ENCODE measurements at places on chromosomes 4 and X.

GRCh38 chr4:25676221-25676620, 20.6 kb downstream of the SLC34A2 start:
- no peak for DNase-seq

- no peak for DNase-seq
Observed at GRCh38 chrX:36434522-36434921, 515.0 kb downstream of the CFAP47 start.

DNA sequence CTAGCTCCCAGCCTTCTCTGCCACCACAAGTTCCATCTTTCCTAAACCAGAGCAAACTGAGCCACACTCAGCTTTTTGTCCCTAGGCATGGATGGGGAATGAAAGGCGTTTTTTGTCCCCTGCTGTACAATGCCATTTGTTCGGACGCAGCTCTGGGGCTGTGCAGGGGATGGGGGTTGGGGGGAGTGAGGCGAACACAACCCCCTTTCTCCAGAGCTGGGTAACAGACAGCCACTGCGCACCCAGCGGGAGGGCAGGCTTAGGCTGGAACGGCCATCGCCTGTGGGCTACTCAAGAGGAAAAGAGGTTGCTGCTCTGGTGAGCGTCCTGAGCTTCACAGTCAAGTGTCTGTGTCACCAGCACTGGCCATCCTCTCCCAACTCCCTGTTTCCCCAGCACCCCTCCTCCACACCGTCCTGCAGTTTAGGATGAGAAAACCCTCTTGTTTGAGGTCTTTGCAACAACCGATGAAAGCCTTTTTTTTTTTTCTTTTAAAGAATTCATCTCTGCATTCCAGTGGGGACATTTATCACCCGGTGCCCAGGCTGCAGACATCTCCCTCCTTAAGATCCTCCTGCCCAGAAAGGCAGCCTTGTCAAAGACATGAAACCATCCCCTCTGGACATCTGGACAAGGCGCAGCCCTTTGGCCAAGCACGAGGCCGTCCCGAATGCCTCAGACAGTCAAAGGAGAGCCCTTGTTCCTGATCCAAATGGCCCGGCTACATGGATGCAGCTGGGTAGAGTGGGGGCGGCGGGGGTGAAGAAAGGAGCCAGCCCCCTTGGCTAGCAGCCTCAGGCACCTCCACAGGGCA, 419.6 kb downstream of the BCOR start:
- no peak for DNase-seq

DNA sequence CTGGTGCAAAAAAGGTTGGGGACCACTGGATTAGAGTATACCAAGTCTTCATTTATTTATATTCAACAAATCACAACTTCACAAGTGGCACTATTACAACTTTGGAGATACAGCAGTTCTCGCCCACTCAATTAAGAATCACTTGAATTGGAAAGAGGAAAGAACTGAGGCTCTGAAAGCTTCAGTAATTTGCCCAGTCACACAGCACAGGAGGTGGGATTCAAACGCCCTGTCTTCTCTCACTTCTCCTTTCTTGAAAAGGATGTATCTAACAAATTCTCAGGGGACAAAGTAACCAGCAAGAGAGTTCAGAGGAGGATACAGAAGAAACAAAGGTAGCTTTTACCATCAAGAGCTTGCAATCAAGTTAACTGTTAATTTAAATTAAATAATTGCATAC, 12.4 kb downstream of the SMIM14 start:
- DNase-seq: no peak

DNA sequence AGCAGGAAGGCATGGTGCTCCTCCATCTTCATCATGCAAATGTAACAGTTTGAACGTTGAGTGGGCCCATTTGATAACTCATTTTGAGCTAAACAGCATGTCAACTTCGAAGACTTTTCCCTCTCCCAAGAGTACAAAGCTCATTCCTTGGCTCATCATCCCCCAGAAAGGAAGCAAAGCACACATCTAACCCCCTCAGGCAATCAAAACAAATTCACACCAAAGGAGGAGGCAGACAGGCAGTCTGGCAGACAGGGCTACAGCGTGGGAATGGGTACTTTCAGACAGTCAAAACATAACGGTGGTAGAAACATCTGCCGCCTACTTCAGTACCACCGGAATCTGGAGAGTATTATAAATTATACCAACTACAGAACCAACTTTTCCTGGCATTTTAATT, 81.7 kb downstream of the PCDH19 start:
- DNase-seq: no peak

GRCh38 chr4:7842384-7843279, 97.0 kb downstream of the AFAP1 start:
- peak; percentile 93 for DNase-seq

- no peak for DNase-seq
Observed at GRCh38 chrX:40207626-40208025, 109.9 kb upstream of the BCOR start.

- no peak for DNase-seq
Observed at GRCh38 chr4:138761638-138762220, 253.9 kb upstream of the NOCT start.

DNA sequence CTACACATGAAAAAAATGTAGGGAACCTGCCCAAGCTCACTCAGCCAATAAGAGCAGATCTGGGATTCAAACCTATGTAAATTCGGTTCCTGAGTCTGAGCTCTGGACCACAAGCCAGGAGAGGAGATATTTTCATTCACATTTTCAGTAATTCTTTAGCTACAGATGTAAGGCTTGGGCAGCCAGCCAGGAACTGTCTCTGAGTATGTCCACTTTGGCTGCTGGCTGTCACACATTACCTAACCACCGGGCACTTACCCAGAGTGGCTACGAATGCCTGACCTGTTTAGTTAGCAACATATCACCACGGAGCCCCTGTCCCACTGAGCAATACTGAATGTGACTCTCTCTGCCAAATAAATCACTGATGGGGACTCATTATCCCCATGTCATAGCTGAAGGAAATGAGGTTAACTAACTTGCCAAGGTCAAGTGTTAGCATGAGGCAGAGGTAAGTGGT, 15.3 kb downstream of the USP46 start:
- DNase-seq: no peak

DNA sequence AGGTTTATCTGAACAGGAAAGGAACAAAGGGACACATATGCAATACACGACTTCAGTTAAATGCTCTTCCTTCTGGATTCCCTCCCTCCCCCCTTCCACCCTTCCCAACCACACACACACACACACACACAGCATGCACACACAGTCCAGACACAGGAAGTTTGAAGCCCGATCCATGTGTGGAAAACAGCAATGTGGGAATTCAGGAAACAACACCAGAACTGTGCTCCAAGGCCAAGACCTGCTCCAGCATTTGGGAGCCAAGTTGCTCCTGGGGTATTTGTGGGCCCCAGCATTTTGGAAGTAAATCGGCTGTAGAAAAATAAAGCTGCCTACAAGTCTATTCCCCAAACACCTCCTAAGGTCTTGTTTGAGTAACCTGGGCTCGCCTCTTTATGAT, 5.6 kb upstream of the AMOT start:
- DNase-seq: no peak

DNA sequence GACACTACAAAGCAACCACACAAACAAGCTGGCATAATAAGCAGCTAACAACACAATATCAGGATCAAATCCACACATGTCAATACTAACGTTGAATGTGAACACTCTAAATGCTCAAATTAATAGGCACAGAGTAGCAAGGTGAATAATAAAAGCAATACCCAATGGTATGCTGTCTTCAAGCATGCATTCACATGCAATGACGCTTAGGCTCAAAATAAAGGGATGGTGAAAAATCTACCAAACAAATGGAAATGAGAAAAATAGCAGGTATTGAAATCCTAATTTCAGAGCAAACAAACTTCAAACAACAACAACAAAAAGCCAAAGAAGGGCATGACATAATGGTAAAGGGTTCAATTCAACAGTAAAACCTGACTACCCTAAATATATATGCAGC, 74.0 kb upstream of the FAM47B start:
- DNase-seq: no peak

GRCh38 chrX:83759872-83760271, 101.1 kb upstream of the CYLC1 start:
- DNase-seq: no peak

DNA sequence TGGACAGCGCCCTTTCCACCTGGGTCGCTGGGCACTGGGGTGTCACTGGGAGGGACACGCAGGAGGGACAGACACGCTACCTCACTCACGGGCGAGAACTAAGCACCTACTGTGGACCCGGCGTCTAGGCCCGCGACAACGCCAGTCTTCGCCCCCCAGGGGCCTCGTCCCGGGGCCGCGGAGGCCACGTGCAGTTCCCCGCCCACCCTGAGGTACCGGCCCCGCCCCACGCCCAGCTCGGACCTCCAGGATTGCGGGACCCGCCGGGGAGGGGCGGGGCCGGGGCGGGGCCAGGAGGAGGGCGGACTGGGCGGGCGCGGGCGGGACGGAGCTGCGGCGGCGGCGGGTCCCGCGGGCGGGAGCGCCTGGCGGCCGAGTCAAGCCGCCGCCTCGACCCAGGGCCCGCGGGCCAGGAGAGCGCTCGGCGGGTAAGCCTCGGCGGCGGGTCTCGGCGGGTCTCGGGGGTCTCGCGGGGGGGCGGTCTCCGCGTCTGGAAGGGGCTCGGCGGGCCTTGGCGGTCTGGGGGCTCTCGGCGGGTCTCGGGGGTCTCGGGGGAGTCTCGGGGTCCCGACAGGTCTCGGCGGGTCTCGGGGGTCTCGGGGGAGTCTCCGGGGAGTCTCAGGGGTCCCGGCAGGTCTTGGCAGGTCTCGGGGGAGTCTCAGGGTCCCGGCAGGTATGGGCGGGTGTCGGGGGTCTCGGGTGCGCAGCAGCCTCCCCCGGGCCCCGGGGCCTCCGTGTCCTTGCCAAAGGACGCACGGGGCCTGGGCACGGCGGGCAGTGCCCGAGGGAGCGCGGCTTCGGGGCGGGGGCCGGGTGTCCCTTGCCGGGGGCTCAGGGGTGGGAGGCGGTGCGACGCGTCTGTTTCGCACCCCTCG, at the start of gene SH3BP2:
SH3BP2 (plus strand) TSS at position 375 of the 875 bp plus-strand sequence. CDS start 27,533 bp downstream, outside the sequence.
- no peak for DNase-seq

GRCh38 chrX:47189906-47190305, 3.7 kb upstream of the UBA1 start:
- no peak for DNase-seq

DNA sequence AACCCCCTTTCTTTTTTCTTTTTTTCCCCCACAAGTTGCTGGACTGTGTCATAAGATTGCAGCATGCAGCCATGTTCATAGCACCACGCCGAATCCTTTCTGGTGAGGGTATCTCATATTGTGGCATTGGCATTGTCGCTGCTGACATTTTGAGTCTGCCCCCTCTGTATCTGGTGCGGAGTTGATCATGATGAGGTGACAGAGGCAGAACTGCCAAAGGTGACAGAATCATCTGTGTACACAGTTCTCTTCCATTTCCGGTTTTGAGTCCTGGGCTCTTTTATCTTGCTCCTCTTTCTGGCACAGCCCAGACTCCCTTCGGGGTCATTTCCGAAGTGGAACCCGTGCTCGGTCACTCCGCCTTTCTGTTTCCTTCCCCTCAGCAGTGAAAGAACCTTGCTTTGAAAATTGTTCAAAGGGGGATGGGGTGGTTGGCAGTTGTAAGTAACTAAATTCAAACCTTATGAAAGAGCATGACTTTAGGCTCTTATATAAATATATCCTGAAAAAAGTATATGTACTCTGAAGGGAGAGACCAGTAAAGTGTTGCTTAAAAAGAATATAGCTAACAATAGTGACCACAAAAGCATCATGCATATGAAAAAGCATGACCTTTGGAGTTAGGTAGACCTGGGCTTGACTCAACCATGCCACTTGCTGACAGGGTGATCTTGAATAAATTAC, 55.0 kb upstream of the BMP2K start:
- DNase-seq: no peak

- no peak for DNase-seq
Observed at GRCh38 chr4:72631296-72631695, 62.3 kb upstream of the ADAMTS3 start.

- DNase-seq: no peak
Observed at GRCh38 chr4:8221476-8221875, 22.4 kb downstream of the SH3TC1 start.

- no peak for DNase-seq
Observed at GRCh38 chr4:70556856-70557255, 35.2 kb upstream of the AMBN start.

GRCh38 chr4:41323706-41324105, 67.0 kb downstream of the UCHL1 start:
- no peak for DNase-seq

DNA sequence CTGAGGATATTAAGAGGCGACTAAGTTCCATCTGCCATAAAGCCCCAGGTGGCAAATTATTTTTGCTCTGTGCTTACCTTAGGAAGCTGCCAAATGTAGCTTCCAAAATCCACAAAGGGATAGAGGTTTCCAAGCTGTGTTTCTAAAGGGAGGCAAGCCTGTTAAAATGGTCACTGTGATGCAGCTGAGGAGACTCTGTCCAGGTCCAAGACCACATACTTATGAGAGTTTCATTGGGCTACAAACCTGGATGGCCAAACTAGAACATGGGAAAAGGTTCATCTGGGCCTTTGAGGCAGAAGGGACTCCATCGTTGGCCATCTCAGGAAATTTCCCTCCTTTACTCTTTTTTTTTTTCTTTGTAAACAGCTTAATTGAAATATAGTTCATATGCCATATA, 306.9 kb upstream of the FGF13 start:
- no peak for DNase-seq

DNA sequence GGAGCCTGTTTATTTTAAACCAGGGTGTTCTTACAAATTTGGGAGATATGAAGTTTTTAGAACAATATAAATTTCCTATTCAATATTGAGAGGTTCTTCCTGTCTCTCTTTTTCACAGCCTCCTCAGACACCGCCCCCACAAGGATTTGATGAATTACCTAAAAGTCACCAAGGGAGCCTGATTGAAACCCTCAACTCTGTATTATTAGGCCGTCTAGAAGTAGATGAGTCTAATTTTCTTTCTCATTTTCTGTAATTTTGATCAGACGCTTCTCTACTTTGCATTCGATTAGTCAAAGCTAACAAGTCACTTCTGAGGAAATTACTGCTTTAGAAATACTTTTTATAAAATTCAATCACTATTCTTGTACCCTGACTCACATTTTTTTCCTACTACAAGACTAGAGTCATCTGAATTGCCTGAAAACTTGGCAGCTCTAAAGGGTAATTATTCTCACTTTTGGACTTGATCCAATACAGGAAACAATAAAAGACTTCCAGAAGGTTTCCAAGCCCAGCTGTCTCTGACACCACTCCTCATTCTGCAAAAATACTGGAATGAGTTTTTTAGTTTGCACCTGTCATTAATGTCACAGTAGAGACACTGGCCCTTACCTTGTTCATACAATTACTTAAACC, 111.2 kb downstream of the ELOVL6 start:
- peak; percentile 88 for DNase-seq

Measured in glomerular endothelial cell (primary cell).